ENCODE measurements at places on chromosomes 4 and X.
A peak's percentile ranks its signal among the peaks of the same experiment; 100 is the strongest.

DNA sequence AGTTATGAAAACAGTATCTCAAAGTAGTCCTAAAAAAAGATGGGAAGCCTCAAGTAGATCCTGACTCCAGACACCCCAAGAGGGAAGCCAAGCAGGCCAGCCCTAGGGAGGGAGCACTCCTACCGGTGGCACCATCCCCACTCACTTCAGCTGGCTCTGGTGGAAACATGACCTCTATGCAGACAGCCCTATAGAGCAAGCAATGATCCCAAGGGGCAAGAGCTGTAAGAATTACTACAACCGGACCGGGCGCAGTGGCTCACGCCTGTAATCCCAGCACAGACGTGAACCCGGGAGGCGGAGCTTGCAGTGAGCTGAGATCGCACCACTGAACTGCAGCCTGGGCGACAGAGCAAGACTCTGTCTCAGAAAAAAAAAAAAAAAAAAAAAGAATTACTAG lies 5.7 kb downstream of the LETM1 start:
- DNase-seq: no peak

DNA sequence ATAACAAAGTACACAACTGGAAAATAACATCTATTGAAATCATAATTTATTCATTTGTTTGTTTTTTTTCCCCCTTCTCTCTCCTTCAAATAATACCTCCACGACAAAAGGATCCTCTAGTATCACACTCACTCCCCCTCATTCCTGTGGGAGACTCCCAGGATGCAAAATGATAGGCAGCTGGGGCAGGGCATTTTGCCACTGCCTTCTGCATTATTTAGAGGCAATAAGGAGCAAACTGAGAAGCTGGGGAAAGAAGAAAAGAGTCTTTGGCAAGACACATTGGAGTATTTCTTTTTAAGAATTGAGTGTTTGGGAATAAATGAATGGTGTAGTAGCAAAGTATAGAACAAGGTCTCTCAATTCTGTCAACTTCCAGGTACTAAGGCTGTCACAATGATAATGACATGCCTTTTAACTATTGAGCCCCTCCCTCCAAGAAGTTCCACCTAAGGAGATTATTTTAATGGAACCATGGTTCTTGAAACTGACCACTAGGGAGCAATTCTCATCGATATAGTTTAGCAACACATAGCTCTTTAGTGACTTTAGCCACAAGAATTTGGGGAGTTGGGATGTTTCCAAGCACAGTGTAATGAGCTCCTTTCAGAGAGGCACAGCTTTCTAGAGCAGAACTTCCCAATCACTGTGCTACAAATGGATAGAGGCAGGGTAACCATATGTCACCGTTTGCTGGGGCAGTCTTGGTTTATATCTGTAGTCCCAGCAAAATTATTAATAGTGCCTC lies 303.3 kb downstream of the FRMPD4 start:
- peak; percentile 88 for DNase-seq

DNA sequence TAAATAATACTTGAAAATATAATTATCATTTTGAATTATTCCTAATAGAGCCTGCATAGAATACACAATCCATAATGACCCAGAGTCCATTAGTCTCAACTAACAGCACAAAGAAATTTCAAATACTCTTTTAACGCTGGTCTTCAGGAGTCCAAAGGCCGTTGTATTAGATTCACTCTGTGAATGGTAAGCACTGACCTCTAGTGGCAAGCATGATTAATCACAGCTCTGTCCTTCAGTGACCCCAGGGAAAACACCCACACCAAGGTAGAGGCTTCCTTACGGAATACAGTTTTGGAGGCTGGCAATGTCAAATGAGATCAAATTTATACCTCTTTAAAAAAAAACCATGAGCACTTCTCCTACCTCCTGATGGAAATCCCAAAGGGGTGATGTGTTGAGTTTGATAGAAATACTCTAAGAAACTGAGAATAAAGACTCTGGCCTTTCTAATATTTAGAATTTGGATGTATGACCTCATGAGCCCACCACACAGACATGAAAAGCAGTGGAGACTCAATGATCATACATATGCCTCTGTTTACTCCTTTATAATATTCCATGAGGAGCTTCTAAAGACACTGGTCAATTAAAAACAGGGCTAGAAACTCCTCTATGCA lies 147.2 kb upstream of the DKK2 start:
- peak; percentile 62 for DNase-seq

GRCh38 chr4:53494851-53495250 lies 96.4 kb downstream of the LNX1 start:
- DNase-seq: no peak
